ENCODE measurements at places on chromosomes 16 and 17.
A peak's percentile ranks its signal among the peaks of the same experiment; 100 is the strongest.

DNA sequence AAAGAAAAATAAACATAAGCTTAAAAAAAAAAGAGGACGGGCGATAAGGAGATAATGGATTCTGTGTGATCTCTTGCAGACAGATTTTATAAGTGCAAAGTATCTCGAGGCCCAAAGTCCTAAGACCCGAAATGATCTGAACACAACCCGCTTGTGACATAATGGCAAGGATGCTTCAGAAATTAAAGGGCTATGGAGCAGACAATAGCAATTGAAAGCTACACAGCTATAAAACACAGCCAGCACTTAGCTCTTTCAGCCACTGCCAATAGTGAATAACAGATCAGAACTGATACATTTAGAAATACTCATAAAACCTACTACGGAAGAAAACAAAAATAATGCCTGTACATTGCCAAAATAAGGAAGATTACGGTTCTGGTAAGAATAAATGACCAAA lies 117.5 kb downstream of the ZFHX3 start:
- ATAC-seq, result no peak

GRCh38 chr16:24998201-24998600 lies 17.0 kb downstream of the ARHGAP17 start:
- ATAC-seq, result no peak

GRCh38 chr17:81976332-81977210 lies 858 bp upstream of the ASPSCR1 start:
- ATAC-seq, result peak; percentile 40

DNA sequence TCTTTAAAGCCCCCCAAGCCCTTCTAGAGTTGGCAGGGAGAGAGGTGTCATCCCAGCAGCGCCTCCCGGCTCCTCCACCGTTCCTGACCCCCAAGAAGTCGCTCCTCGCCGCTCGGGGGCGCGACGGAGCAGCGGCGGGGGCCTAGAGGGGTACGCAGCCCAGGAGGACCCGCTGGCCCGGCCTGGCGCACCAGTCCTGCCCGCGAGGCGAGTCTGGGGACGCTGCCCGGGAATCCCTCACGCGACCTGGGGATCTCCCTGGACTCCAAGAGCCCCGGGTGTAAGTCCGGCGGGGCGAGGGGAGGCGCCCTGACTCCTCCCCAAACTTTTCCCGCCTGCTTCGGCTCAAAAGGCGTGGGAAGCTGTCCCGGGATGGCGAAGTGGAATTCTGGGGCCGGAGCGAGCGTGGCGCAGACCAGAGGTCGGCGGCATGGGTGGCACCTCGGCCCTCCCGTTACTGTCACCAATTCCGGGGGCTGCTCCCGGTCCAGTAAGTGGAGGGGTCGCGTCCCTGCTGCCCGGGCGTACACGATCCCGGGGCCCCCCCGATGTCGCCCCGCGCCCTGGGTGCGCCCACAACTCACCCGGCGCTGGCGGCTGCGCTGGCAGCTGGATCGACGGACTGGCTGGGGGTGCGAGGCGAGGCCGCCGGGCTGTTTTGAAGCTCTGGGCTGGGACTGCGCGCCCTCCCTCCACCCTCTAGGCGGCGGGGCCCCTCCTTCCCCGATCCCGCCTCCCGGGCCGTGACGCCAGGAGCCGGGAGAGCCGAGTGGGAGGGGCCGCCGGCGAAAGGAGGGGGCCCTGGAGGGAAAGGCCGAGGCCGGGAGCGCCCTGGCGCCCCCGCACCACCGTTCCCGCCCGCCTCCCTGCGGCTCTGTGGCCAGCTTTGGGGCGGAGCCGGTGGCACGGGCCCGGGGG lies at the start of gene EMP2:
Gene EMP2 (minus strand): TSS at position 634 of the 918 bp plus-strand sequence. CDS start 32,981 bp downstream, outside the sequence.
- peak; percentile 87 for ATAC-seq

GRCh38 chr16:21643785-21644184 lies 8.6 kb downstream of the IGSF6 start:
- no peak for ATAC-seq

GRCh38 chr16:57606847-57607501 lies 21.5 kb upstream of the ADGRG1 start:
- ATAC-seq, result no peak

- no peak for ATAC-seq
These were observed 103.1 kb upstream of the CDH5 start for GRCh38 chr16:66263168-66263972.

DNA sequence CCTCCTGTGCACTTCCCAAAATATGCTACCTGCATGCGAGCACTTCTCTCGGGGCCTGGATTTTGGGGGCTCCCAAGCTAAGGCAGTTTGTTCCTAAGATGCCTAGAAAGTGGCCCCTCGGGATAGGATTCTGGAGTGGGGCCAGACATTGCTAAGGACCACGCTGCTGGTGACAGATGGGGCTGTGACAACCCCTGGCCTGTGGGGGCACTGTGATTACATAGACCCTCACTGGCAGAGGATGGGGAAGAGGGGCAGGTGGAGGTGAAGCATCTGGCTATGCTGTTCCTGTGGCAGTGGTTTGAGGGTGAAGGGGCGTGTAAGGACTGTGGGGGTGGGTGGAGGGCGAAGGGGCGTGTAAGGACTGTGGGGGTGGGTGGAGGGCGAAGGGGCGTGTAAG lies 128.4 kb downstream of the ENGASE start:
- ATAC-seq, result no peak

DNA sequence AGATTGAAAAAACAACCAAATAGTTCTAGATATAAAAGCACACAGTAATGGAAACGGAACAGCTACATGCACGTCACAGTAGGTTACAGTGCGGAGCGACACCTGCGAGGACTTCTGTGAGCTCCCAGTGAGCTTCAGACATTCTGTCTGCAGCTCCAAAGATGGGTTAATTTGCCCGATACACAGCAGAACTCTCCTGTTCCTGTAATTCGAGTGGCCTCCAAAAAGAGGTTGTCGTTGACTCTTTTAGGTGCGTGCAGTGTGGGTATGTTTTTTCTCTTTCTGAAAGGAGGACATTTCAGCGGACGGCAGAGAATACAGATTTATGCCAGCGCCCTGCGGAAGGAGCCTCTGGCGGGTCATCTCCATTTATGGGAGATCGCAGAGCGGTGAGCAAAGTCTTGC lies 2.9 kb downstream of the OR1F1 start:
- no peak for ATAC-seq

DNA sequence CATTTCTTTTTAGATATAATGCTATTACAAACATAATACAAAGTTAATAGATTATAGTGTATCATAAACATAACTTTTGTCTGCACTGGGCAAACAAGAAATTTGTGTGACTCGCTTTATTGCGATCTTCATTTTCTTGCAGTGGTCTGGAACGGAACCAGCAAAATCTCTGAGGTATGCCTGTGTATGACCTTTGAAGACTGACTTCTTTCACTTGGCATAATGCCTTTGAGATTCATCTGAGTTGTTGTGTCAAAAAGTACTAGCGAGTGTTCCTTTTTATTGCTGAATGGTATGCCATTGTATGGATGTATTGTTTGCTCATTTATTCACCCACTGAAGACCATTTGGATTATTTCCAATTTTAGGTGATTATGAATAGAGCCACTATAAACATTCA lies 69.2 kb downstream of the TANC2 start:
- peak; percentile 44 for ATAC-seq

- no peak for ATAC-seq
These were observed 10.6 kb downstream of the RBFOX1 start for GRCh38 chr16:7343243-7343642.

- no peak for ATAC-seq
These were observed 3.9 kb downstream of the PAQR4 start for GRCh38 chr16:2973093-2973492.

GRCh38 chr17:74368341-74369081 lies 1.2 kb downstream of the GPR142 start:
- peak; percentile 54 for ATAC-seq

- no peak for ATAC-seq
These were observed 259.0 kb upstream of the MYOCD start for GRCh38 chr17:12406623-12407215.

DNA sequence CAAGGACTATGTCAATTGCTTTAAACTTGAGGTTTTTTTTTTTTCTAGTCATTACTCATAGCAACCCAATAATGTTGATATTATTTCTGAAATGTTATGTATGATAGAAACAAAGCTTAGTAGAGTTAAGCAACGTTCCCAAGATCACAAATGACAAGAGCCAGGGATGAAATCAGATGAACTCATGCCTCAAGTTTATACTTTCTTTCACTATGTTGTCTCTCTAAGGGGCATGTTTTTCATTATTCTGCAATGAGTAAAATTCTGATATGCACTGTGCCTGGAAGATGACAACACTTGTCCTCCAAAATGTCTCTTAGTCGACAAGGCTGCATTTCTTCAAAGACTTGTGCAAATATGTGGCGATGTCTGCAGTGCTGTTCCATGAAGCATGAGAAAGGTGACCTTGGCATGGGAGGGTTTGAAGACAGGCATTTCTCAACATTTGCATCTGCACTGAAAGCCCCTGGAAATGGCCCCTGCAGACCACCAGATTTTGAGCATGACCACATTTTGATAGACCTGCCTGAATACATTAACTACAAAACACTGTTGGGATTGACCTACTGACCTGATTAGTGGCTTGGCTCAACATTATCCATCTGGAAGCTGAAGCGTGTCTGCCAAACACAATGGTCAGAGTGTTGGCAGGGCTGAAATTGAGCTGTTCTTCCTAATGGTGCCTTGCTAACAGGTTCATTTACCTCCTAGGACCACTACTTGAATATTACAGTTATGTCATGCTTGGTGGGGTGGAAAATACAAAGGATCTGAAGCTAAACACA lies 1027.5 kb downstream of the CDH11 start:
- peak; percentile 54 for ATAC-seq

DNA sequence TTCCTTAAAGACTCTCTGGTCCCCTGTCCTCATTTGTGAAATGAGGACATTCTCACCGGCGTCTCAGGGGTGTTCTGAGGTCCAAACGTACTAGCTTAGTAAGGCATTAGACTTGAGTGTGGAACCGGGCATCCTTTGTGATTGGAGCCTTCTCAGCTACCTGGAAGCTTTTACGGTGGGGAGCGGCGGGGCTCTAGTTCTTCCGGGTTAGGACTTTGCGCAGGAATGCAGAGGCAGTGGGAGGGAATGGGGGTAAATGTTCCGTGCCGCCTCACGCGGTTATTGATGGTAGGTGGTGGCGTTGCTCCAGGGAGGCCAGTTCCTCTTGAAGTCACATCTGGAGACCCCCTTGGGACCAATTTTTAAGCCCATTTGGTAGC lies 113.6 kb downstream of the SNX29 start:
- no peak for ATAC-seq

DNA sequence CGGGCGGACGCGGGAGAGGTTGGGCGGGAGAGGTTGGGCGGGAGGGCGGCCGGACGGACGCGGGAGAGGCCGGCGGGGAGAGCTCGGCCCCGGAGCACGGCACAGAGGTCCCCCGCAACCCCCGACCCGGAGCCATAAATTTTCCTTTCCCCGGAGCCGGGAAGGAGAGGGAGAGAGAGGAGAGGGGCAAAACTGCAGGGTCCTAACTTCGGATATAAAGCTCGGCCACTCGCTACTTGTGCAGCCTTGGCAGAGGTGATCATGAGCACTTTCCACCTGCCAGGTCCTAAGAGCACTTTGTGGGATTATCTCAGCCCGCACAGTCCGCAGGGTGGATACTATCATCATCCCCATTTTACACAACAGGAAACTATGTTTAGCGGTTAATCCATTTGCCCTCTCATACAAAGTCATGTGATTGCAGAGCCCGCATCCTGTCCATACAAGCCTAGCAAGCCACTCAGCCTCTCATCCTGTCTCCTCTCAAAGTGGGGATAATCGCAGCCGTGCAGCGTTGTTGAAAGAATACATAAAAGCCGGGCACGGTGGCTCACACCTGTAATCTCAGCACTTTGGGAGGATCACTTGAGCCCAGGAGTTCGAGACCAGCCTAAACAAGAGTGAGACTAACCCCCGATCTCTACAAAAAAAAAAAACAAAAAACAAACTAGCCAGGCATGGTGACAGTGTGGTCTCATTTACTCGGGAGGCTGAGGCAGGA lies 780 bp upstream of the DCAKD start:
- no peak for ATAC-seq

- ATAC-seq, result no peak
These were observed 39.6 kb upstream of the MEOX1 start for GRCh38 chr17:43701318-43701743.

DNA sequence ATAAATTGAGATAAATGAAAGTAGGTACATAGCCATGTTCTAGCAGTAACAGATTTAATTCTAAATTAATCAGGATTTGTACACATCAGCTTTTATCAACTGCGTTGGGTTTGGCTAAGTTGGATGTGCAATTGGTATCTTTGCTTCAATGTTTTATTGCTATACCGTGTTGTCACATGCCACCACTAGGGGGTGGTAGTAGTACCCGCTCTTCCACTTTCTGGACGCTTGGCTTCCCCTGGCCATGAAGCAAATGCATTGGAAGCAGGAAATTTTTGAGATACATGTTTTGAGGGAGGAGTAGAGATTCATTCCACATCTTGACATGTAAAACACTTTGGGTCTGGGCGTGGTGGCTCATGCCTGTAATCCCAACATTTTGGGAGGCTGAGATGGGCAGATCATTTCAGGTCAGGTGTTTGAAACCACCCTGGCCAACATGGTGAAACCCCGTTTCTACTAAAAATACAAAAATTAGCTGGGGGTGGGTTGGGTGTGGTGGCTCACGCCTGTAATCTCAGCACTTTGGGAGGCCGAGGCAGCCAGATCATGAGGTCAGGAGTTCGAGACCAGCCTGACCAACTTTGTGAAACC lies 58.6 kb downstream of the EMP2 start:
- ATAC-seq, result peak; percentile 96

- ATAC-seq, result peak; percentile 96
These were observed 26.9 kb upstream of the RPL38 start for GRCh38 chr17:74176546-74177001.

DNA sequence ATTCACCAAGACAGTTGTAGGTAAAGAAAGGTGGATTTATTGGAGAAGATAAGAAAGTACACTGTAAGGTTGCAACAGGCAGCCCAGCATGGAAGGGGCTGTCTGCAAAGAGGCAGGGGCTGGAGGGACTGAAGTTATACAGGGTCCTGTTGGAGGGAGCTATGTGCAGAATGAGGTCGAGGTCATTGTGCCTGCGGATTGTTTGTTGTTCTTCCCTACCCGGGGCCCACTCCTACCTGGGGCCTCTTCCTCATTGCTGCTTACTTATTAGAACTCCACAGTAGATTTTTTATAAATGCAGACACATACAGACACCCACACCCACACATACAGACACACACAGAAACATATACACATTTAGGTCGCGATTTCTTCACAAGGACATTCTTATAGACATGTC lies 466.2 kb downstream of the MAF start:
- no peak for ATAC-seq

- no peak for ATAC-seq
These were observed 79.4 kb downstream of the PRKCA start for GRCh38 chr17:66381701-66382362.

- ATAC-seq, result no peak
These were observed 27.2 kb downstream of the HEATR9 start for GRCh38 chr17:35841505-35841904.

- ATAC-seq, result no peak
These were observed 9.3 kb downstream of the CORO6 start for GRCh38 chr17:29613352-29613837.

GRCh38 chr17:17403899-17404576 lies 72.8 kb upstream of the MED9 start:
- ATAC-seq, result no peak

GRCh38 chr17:17778308-17779014 lies 58.3 kb downstream of the SREBF1 start:
- no peak for ATAC-seq
